Psoas muscle (tissue), 8 donors: ENCODE measurements at places on chromosomes 5 and 9. TPM values are rescaled to one million over a fixed set of nuclear protein-coding genes. Genes with fewer than 3 reads are reported as not detected.

DNA sequence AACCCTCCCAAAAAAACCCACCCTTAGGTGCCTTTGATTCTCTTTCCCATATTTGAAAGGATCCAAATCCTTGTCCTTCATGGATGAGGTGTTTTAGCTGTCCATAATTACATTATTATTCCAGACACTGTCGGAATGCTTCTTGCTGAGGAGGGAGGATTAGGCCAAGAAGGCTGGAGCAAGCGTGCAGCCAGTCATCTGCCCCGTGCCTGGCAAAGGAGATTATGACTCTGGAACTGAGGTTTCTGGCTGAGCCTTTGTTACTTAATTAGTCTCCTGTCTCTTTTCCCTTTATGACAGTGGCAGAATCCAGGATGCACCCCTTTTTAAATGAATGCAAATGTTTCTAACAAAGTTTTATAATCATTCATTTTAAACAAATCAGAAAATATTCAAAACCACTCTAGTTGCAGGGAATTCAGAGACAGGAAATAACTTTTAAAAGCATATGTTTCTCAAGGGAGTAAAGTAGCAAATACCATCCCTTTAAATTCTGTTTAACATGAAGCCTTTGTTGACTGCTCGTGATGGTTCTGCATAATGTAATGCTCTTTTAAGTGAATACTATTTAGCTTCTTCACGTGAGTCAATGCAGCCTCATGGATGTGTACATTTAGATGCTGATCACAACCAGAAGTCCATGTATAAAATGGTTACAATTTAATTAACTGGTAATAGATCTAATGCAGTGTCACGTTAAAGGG is 69.8 kb downstream of the GALNT10 start:
- H3K27ac ChIP-seq: no peak overlapping the region
- DNase-seq: no peak
- no peaks in the 10 kb centered on the region for H3K4me1 ChIP-seq
- H3K4me3 ChIP-seq: no peak overlapping the region
- no peaks in the 10 kb centered on the region for H3K36me3 ChIP-seq
- H3K27me3 ChIP-seq: no peaks in the 10 kb centered on the region

S1PR3 gene
- 5.2 TPM for total RNA-seq

LRRC26 gene
- not detected for total RNA-seq

CCL28 gene
- not detected for total RNA-seq

- H3K4me3 ChIP-seq: no peak overlapping the region
- no peaks in the 10 kb centered on the region for H3K36me3 ChIP-seq
- no peaks in the 10 kb centered on the region for H3K27me3 ChIP-seq
- no peak overlapping the region for H3K27ac ChIP-seq
- no peaks in the 10 kb centered on the region for H3K4me1 ChIP-seq
Observed at GRCh38 chr5:124231230-124231629, 515.2 kb downstream of the ZNF608 start.

DNA sequence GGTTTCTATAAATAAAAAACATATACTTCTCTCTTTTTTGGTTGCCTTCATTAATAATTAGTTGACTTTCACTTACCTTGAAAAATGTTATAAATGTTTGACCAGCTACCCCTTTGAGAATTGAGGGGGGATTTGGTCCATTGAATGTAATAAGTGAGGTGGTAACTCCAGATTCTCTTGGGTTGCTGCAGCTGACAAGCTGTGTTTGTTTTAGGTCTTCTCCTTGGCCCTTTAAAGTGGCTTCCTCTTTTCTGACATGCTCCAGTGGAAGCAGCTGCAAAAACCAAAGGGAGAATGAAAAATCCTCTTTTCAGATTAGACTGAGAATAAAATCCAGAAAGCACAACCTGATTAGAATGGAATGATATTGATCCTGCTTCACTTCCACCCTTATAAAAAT is 410.5 kb downstream of the TMEM38B start:
- no peaks in the 10 kb centered on the region for H3K27me3 ChIP-seq
- DNase-seq: no peak
- H3K36me3 ChIP-seq: no peaks in the 10 kb centered on the region
- H3K27ac ChIP-seq: no peak overlapping the region
- H3K4me1 ChIP-seq: no peaks in the 10 kb centered on the region

SLIT3 gene
- 3.2 TPM for total RNA-seq

GGTA1 gene
- 0.50 TPM for total RNA-seq

DNA sequence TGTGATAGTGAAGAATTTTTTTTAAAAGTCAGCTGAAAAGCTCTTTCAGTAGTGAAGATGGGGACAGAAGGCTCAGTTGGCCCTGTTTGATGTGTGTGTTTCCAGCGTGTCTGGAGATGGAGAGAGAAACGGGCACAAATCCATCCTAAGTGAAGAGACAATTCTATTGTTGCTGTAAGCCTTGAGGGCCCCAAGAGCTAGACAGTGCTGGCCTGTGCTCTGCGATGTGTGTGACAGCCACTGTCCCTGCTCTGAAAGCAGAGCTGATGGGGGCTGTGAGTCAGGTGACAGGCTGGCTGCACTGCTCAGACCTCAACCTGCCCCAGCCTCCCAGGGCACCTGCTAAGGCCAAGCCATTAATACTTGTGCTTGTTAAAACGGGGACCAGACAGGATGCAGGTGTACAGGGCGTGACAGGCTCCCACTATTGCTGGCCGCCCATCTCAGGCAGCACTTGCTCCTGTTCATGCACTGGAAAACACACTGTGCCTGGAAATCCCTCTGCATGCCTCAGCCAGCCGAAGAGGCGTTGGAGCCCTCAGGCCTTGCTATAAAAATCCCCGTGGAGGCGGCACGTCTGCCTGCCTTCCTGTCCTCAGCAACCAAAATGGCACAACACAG is 44.6 kb upstream of the SEMA4D start:
- H3K27me3 ChIP-seq: no peaks in the 10 kb centered on the region
- H3K36me3 ChIP-seq: no peaks in the 10 kb centered on the region
- H3K4me3 ChIP-seq: no peak overlapping the region
- DNase-seq: no peak
- no peaks in the 10 kb centered on the region for H3K4me1 ChIP-seq
- H3K27ac ChIP-seq: no peak overlapping the region

- no peak for DNase-seq
- no peaks in the 10 kb centered on the region for H3K27me3 ChIP-seq
- no peak overlapping the region for H3K27ac ChIP-seq
- H3K4me1 ChIP-seq: no peaks in the 10 kb centered on the region
- H3K36me3 ChIP-seq: no peaks in the 10 kb centered on the region
Observed at GRCh38 chr5:127206320-127207113, 84.1 kb upstream of the MEGF10 start.

GRCh38 chr9:130785940-130786508 is 49.0 kb upstream of the ABL1 start:
- no peaks in the 10 kb centered on the region for H3K36me3 ChIP-seq
- H3K27ac ChIP-seq: no peak overlapping the region
- peaks cover 35% of the 10 kb centered on the region for H3K4me1 ChIP-seq
- no peaks in the 10 kb centered on the region for H3K27me3 ChIP-seq
- DNase-seq: no peak

DNA sequence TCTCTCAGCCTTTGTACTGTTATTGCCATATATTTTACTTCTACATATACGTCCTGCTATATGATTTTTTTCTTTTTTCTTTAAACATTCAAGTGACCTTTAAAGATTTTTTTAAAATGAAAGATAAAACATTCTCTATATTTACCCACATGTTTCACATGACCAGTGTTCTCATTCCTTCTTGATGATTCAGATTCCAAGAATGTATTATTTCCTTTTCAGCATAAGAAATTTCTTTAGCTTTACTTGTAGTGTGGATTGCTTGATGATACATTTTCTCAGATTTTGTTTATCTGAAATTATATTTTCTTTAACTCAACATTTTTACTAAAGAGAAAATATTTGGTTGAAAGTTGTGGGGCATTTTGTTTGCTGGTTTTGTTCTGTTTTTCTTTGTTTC is 792.1 kb downstream of the BRINP1 start:
- H3K27ac ChIP-seq: no peak overlapping the region
- H3K27me3 ChIP-seq: no peaks in the 10 kb centered on the region
- DNase-seq: no peak
- no peaks in the 10 kb centered on the region for H3K4me1 ChIP-seq

DNA sequence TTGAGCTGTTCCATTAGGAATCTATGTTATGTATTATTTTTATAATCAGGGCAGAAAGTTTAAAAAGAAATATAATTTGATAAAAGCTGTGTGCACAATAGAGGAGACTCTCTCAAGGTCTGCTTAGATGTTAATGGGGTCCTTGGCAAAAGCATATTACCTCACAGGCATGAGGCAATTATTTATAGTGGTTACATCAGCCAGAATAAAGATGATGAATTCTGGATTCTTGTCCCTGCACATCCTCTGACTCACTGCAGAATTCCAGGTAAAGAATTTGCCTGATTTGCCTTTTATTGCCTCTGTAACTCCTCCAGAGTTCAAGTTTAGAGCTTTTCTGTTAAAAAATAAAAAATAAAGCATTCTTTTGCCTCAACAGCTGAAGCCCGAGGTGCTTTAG is 253.6 kb downstream of the MAST4 start:
- H3K4me1 ChIP-seq: no peaks in the 10 kb centered on the region
- no peak overlapping the region for H3K4me3 ChIP-seq
- no peaks in the 10 kb centered on the region for H3K36me3 ChIP-seq
- no peak for DNase-seq
- no peak overlapping the region for H3K27ac ChIP-seq

GRCh38 chr5:136388474-136388873 is 23.1 kb upstream of the TRPC7 start:
- no peaks in the 10 kb centered on the region for H3K27me3 ChIP-seq
- H3K4me3 ChIP-seq: no peak overlapping the region
- no peaks in the 10 kb centered on the region for H3K4me1 ChIP-seq
- H3K27ac ChIP-seq: no peak overlapping the region

- no peak overlapping the region for H3K4me3 ChIP-seq
- no peaks in the 10 kb centered on the region for H3K4me1 ChIP-seq
- H3K27me3 ChIP-seq: peaks cover 2% of the 10 kb centered on the region
- H3K27ac ChIP-seq: no peak overlapping the region
- no peak for DNase-seq
Observed at GRCh38 chr9:70830618-70831017, 290.8 kb downstream of the TRPM3 start.

F2RL1 gene
- total RNA-seq: 0.16 TPM

DNA sequence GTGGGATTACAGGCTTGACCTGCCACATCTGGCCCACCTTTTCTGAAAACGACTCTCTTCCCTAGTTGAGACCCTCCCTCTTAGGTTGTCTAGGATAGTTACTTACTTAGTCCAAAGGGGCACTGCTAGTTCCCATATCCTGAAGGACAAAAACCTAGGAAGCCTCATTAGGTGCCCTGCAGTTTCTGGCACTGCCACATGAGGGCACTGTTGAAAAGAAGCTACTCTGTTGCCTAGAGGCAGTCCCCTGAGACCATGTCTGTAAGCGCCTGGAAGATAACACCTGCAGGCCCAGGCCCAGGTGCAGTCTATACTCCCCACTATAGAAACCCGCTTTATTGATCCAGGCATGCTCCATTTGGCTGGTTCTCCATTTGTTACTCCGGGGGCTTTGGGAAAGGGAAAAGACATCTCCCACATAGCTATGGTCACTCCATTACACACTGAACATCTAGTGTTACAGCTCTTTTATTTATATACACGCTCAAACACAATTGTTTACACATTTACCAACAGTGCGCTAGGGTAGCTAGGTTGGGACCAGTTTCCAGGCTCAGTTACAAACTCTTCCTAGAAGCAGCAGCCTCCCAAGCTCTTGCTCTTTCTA is 73.4 kb upstream of the PPARGC1B start:
- no peaks in the 10 kb centered on the region for H3K36me3 ChIP-seq
- H3K4me3 ChIP-seq: no peak overlapping the region
- no peaks in the 10 kb centered on the region for H3K27me3 ChIP-seq
- no peak for DNase-seq
- no peak overlapping the region for H3K27ac ChIP-seq

GRCh38 chr5:150931368-150931965 is 26.7 kb upstream of the ZNF300 start:
- H3K36me3 ChIP-seq: peaks cover 27% of the 10 kb centered on the region
- no peak for DNase-seq
- H3K27ac ChIP-seq: no peak overlapping the region
- H3K4me3 ChIP-seq: no peak overlapping the region
- H3K4me1 ChIP-seq: no peaks in the 10 kb centered on the region
